ENCODE measurements at places on chromosomes 2 and 18.

DNA sequence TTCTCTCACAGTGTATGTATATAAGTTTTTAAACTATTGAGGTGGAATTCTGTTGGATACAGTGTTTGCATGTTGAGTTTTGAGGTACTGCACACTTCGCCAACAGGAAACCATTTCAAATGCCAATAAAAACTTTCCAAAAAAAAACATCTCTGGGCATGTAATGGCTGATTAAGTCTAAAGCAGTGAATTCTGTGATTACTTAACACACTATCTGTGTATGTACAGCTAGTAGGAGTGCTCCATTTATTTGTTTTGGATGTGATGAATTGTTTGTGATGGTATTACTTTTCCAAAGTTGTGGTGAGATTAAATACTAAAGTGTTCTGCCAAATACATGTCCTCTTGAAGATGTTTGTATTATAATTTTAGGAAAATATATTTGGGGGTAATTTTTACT, 31.1 kb downstream of the MMADHC start:
- DNase-seq = no peak

DNA sequence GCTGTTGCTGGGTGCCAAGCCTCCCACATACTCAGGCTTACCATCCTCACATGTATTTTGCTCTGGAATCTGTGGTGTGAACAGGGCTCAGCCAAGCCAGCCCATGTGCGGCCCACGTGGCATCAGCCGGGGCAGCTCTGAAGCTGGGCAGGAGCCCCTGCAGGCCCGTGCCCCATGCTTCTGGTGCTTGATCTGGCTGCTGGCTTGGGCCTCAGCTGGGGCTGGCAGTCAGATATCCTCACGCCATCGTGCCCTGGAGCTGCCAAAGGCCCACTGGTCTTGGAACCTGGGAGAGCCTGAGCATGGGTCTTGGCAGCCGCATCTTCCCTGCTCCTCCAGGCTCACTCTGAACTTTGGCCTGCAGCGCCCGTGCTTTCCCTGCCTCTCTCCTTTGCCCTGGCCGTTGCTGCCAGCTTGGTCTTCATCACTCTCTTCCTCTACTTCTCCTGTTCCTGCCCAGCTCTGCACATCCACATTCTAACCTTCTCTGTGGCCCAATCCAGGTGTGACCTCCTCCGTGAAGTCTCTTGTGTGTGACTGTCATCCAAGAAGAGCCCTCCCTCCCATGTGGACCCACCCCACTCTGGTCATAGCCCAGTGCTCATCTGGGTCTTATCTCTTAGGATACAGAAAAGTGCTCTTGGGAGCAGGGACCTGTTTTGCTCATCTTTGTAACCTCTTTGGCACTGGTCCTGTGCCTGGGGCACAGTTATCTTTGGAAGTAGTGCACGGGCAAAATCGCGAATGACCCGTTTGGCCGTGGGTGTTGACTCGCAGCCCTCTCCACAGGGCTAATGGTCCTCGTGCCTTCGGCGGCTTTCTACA, 116.1 kb downstream of the RNF144A start:
- no peak for DNase-seq

GRCh38 chr2:168624028-168624427, 168.0 kb downstream of the CERS6 start:
- DNase-seq = no peak

GRCh38 chr2:45834372-45834771, 182.9 kb downstream of the PRKCE start:
- DNase-seq = no peak

- DNase-seq = no peak
These were observed 196.0 kb downstream of the ZEB2 start for GRCh38 chr2:144323946-144324345.

All from stimulated activated CD8-positive, alpha-beta memory T cell treated with anti-CD3 and anti-CD28 coated beads, Interleukin-4, amount 100 ng/mL, for 4 hours (primary cell).